Kidney (tissue), 22 donors: ENCODE measurements at places on chromosomes 3 and 15. TPM values are rescaled to one million over a fixed set of nuclear protein-coding genes. Genes with fewer than 3 reads are reported as not detected.
A peak's percentile ranks its signal among the peaks of the same experiment; 100 is the strongest.

- DNase-seq, result no peak
These were observed 977.1 kb downstream of the DIPK2A start for GRCh38 chr3:144948711-144949110.

- DNase-seq, result peak; percentile 60
These were observed 14.3 kb upstream of the FBXL22 start for GRCh38 chr15:63582718-63583426.

- no peak for DNase-seq
These were observed 9.2 kb upstream of the NME9 start for GRCh38 chr3:138338811-138339210.

DNA sequence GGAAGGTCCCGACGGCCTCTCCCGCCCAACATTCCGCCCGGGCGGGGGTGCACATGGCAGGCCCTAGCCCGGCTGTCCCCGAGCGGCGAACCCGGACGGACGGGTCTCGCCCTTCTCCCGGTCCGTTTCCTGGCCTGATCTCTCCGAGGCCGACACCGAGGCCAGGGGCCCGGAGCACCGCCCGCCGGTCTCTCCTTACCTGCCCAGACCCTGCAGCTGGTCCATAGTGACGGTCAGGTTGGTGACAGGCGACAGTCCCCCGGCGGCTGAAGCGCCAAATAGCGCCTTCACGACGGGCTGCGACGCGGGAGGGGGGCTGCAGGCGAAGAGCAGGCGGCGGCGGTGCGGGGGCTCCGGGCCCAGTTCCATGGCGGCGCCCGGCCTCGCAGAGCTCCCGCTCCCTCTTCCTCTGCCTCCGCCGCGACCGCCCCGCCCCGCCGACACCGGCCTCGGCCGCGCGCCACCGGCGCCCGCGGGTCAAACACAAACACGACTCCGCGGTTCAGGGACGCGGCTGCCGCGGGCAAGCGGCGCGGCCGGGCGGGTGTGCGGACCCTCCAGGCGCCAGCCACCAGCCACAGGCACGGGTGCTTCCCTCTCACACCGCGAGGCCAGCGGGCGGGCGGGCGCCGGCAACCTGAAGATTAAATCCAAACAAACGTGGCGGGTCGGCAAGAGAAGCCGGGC, 495 bp downstream of the CDC25A start:
- peak; percentile 94 for DNase-seq

DNA sequence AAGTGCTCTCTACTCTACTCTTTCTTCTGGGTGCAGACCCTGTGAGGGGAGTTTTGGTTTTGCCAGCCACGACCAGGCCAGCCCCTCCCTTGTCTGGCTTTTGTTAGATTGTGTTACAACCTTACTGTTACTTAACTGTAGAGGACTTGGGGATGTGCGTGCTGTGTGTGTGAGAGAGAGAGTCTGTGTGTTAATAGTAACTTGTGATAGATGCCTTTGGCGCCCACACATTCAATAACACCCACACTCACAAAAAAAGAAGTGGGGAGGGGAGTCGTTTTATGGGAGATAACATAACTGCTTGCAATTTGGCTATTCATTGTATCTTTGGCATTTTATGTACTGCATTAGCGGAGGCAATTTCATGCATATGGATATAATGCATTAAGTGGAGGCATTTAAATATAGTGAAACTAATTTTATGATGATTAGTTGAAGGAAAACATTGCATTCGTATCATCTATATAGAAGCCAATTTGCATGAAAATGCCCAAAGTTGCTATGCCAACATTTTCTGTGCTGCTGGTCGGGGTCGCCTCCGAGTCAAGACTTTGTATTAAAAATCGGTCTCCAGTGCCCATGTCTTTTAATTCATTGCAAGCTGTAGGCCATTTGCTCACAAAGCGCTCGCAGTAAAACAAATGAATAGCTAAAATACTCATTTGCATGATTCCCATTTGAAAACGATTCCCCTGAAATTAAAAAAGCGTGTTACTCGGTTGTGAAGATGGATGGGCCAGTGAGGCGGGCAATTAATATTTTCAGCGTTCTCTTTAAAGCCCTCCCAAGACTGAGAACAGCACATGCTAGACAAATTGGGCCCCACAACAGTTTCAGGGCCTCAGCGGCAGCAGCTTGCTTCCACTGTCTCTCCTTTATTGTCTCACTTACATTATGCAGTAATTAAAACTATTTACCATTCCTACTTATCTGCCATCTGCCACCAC, 158.5 kb upstream of the SMAD3 start:
- no peak for DNase-seq

DNA sequence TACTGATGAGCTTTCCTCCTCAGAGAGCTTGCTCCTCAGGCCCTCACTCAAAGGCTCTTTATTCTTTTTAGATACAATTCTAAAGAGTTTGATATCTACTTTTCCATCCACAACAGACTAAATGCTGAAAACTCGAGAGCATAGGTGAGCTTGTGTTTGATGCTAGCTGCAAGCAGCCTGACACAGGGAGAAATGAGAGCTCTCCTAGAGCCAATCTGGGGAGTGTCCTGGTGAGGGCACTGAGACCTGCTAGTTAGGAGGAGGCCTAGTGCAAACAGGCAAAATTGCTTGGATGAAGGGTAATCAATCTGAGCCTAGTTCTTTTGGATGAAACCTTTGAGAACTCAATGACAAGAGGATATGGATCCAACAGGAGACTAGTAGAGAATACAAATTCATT, 300.8 kb downstream of the ZBTB20 start:
- DNase-seq, result no peak

DNA sequence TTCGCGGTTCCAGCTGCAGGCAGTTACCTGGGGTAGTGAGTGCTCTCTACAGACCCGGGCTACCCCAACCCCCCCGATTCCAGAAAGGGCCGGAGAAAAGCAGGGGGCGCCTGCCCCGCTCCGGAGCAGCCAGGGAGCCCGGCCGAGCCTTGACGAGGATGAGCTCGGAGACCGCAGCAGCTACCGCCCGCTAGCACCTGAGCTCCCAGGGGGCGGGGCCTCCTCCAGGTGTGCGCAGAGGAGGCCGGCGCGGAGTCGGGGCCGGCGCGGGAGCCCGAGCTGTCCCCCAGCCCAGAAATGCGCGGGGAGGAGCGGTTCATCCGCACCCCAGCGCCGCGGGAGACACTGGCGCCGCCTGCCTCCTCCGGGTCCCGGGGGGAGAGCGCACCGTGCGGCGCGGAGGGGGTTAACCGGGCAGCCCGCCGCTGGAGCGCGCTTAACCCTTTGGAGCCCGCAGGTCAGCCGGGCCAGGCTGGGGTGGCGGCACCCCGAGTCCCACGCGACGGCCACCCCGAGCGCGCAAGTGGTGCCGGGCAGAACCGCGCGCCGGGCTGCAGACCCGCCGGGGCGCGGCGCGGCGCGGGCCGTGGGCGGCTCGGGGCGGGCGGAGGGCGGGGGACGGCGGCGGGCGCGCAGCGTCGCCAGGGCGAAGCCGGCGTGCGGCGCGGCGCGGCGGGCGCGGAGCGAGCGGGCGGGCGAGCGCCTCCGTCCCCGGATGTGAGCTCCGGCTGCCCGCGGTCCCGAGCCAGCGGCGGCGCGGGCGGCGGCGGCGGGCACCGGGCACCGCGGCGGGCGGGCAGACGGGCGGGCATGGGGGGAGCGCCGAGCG, at the start of gene CACNA1D:
Gene CACNA1D, plus strand, starts transcription at position 649 of the 829 bp plus-strand sequence. CDS start 556 bp downstream, outside the sequence.
- peak; percentile 85 for DNase-seq

- DNase-seq, result no peak
These were observed 117.5 kb downstream of the OPA1 start for GRCh38 chr3:193710286-193711165.

DNA sequence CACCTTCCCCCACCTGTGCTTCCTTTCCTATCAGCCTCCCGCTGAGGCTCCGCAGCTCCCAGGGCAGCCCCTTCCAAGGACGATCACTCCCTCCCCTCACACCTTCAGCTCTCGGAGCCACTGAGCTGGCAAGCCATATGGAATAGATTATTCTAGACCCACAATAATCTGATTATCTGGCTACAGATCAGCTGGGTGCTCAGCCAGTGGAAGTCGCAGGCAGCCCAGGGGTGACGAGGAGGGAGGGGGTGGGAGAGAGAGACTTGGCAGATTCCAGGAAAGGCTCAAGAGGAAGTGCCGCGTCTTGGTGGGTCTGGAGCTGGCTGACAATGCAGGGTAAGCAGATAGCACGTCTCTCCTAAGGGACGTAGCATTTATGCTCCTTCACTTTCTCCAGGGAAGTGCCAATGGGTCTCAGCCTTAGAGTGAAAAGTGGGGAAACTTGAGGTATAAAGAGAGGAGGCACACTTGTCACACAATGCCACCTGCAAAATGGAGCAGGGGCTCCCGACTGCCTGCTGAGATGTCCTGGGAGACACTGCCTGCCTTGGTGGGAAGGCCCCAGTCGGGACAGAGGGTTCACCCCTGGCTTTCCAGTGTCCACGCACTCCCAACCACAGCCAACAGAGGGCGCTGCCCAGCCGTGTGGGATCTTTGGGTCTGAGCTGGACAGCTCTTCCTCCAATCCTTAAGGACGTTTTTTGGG, 9.4 kb upstream of the MESP1 start:
- peak; percentile 84 for DNase-seq

GRCh38 chr3:36653095-36653494, 111.3 kb downstream of the DCLK3 start:
- DNase-seq, result no peak

DNA sequence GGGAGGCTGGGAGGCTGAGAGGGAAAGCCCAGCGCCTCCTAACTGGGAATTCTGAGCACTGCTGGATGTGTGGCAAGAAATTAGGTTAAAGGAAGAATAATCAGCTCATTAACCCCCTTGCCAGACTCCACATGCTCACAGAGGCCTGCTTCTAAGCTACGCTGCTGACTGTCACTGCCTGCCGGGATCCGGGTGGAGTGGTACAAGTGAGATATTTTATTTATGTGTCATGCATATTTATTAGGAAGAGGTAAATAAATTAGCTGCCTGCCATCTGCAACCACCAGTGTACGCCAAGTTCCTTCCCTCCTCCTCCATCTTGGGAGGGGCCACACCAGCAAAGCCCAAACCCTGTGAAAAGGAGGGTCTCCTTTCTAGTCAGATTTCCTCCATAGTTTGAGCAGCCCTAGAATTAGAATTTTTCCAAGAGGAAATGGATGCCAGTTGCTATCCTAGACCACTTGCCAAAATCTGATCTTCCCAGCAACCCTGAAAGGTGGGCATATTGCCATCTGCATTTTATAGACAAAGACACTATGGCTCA, 43.5 kb upstream of the GRIP2 start:
- DNase-seq, result peak; percentile 40

DNA sequence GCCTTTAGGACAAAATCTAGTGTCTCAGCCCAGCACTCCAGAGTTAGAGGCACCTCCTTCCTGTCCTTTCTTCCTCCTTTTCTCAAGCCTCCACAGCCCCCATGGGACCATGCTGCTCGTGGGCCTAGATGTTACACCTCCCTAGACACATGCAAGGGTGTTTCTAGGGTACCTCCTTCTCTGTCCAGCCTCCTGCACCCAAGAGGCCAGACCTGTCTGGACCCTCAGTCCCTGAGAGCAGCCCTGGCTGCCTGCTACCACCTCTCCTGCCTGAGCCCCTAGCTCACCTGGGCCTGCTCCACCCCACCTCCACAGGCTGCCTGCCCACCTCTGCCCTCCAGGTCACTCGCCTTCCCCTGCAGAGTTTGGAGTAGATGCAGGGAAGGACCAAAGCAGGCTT, 5.2 kb downstream of the LOXL1 start:
- no peak for DNase-seq

DNA sequence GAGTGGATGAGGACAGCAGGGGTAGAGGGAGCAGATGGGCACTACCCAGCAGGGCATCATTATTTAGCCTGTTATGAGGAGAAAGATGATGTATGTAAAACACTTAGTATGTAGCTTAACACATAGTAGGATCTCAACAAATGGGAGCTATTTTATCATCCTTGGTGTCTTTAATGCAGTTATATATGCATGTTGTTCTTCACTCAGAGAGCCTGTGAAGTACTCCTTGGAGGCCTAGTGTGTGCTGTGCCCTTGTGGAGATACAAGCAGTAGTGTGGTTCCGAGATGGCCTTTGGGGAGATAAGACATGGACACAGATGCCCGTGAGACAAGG, 124.2 kb downstream of the LIPC start:
- DNase-seq, result no peak

COL7A1 gene
- 13.1 TPM for total RNA-seq

CHRM5 gene
- total RNA-seq, result 0.06 TPM

C3orf85 gene
- total RNA-seq, result not detected

ZNF80 gene
- 0.28 TPM for total RNA-seq
